ENCODE measurements at places on chromosomes 5 and 9.

DNA sequence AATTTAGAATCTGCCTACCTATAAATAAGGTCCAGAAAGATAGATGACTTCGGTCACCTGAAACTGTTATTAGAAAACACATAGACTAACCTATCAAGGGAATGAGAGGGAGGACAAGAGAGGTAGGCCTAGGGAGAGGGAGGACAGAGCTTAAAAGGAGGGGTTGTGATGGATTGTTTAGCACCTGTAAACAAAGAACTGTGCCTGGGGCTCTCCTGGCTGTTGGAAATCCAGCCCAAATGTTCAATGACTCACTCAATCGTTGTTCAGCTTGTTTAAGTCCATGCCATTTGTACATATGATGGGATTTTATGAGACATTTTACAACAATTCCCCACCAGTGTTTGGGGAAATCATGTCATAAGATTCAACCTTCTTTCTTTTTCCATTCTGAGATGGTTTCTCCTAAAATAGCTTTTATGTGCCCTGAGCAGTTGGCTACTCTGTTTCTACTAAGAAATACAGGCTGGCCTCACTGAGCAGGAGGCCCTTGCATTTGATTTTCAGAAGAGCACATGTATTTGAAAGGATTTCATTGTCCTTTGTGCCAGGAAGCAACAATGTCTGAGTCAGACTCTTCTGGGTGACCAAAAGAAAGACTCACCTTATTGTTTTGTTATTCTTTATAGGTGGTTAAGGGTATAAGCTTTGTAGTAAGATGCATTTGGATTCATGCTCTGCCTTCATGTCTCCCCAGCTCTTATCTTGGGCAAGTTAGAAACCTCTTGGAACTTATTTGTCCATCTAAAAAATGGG, 48.2 kb upstream of the GPR151 start:
- DNase-seq, result no peak

DNA sequence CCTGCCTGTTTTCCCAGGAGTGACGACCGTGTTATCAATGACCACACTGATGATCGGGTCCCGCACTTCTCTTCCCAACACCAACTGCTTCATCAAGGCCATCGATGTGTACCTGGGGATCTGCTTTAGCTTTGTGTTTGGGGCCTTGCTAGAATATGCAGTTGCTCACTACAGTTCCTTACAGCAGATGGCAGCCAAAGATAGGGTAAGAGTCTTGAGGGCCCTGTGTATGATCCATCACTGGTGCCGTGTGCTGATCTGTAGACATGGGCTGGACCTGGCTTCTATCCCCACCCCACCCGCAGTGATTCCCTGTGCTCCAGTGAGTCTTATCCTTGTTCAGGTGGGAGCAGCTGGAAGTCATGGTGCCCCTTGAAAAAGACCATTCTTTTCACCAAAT, 26.0 kb downstream of the GABRP start:
- no peak for DNase-seq

DNA sequence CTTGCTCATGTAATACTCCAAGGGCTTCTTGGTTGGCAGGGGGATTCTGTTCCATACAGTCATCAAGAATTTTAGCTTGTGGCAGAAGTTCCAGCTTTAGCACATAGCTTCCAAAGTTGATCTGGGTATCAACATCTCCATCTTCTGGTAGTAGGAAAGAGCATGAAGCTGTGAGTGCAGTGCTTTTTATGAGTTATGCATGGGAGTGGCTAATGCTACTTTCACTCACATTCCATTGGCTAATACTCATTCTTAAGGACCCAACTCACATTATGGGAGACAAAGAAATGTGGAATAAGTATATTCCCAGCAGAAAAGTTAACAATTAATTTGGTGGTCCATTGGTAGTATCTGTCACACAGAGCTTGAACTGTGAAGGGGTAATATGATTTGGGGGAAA, 194.2 kb upstream of the CHD1 start:
- no peak for DNase-seq

DNA sequence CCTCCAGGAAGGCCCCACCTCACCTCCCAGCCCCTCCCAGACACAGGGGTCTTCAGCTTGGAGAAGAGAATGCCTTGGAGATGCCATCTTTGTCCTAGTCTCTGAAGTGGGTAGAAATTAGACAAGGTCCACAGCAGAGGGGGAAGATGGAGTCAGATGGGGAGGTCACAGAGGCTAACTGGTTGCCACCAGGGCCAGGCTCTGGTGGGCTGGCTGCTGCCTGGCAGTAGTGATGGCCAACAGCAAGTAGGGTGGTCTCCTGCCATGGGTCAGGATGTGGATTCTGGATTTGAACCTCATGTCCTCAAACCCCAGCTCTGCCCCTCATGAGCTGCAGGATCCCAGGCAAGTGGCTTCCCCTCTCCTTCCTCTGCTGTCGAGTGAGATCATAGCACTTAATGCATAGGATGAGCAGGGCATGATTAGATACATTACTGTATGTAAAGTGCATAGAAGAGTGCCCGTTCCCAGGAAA, 38.7 kb upstream of the NEK6 start:
- DNase-seq, result no peak

- DNase-seq, result no peak
Measured at GRCh38 chr5:157354800-157355199, 88.9 kb downstream of the CYFIP2 start.

DNA sequence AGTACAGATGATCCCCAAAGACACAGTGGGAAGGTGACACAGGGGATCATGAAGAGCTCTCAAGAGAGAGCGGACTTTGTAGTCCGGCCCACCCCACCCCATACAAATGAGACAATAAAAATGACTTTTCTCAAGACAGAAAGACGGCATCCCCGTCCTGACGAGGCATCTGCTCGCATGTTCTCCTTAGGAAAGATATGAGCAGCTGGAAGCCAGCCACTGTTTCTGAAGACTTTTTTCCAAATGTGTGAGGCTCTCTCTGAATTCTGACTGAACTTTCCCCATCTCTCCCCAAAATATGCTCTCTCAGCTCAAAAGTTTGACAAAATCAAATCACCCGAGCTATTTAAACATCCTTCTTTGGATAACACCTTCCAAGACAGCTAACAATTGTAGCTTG, 105.2 kb downstream of the RFK start:
- no peak for DNase-seq

DNA sequence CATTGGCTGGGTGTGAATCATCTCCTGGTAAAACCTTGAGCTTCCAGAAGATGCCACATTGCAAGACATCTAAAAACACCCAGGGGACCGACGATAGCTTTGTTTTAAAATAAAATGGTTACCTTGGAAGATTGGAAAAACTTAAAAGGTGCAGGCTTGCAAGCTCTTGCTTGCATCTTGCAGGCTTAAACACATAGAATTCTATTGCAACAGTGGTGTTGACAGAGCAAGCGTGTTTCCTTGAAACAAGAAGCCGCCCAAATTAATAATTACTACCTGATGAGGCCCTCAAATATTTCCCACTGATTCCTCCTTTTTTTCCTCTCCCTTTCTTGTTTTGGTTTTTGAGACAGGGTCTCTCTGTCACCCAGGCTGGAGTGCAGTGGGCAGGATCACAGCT, 137.1 kb upstream of the BASP1 start:
- no peak for DNase-seq

DNA sequence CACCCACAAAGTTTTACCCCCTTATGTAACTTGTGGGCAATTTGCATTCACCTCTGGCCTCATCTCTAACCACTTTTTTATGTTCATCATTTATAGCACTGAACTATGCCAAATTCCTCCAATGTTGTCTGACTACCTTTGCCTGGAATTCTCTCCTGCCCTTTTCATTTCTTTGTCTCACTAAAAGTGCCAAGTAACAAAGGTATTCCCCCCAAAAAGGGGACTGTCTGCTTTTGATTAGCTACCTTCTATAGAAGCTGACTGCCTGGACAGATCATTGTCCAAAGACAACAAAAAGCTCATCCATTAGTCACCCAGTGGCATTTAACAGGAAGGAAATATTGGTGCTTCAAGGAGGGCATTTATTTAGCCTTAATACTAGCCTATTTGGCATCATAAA, 189.9 kb upstream of the VCAN start:
- no peak for DNase-seq

- no peak for DNase-seq
Measured at GRCh38 chr9:81529556-81530193, 159.7 kb downstream of the TLE1 start.

DNA sequence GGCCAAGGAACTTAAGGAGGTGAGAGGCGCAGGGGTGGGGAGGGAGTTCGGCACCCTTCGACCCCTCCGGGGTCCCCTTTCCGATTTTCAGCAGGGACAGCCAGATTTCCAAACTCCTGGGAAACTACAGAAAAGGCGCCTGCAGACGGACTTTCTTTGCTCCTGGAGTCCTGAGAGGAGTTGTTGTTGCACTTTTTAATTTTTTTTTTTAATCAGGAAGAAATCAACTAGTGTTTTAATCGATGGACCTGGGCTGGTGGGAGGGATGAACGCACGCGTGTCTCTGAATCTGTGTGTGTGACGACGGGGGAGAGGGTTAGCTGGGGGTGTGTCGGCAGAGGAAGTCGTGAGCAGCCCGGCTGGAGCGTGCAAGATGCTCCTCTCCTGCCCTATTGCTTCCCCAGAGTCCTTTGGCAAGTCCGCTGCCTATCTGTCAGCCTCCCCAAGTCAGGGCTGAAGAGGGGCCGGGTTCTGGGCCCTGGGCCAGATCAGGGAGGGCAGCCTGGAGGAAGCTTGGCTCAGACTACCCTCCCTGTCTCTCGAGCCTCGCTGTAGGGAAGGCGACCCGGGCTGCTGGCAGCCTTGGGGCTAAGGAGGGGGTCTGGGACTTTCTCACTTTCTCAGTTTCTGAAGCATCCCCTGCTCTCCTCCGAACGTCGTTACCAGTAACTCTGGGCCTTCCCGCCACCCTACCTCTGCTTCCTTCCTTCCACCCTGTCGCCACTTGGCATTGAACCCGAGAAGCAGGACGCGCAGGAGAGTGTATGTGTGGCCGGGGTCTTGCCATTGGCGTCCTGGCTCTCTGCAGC, 731 bp downstream of the PRR16 start:
- DNase-seq, result peak; percentile 65

GRCh38 chr5:112397690-112398089, 21.4 kb downstream of the EPB41L4A start:
- no peak for DNase-seq

- DNase-seq, result no peak
Measured at GRCh38 chr9:136182420-136182787, 22.5 kb downstream of the LHX3 start.

GRCh38 chr9:121881920-121882500, 211.1 kb downstream of the TTLL11 start:
- no peak for DNase-seq

DNA sequence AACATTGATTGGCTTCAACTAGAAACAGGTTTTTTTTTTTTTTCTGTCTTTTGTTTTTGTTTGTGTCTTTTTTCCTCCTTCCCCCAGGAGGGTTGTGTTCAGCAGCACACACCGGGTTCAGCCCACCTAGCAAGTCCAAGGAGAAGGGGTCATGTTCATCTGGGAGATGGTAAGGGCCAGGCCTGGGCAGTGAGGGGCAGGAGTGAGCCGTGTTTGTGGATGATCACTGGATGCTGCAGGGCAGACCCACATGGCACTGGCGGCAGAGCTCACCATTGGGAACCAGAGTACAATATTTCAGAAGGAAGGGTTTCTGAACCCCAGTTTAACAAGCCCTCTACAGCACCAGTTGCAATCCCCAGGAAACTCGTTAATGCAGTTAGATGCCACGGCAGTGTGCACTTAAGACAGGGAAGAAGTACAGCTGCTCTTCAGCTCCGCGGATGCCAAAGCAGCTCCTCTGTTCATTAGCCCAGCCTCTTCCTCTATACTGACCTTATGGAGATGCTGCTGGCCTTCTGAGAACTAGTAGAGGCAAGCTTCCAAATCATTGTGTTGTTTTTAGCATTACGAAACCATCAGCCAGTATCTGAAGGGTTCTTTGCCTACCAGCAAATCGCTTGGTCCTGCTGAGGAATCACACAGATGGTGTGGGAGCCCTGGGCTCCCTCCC, 508.2 kb upstream of the WWC1 start:
- DNase-seq, result no peak

- no peak for DNase-seq
Measured at GRCh38 chr9:27565696-27566095, 7.6 kb downstream of the C9orf72 start.

DNA sequence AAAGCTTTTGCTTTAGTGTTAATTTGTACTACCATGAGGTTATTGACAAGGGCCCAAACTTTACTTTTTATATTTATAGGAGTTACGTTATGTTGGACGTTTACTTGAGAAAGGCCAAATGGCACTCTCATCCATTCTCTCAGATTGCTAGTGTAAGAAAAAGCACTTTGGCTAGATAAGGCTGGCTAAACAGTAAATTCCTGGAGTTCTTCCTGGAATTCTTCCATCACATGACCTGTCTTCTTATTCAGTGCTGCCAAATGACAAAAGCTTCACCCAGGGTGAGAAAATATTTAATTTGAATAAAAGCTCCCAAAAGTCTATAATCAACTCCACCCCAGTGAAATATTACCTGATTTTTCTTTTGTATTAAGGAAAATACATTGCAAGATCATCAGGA, 1568.9 kb upstream of the ACO1 start:
- no peak for DNase-seq

DNA sequence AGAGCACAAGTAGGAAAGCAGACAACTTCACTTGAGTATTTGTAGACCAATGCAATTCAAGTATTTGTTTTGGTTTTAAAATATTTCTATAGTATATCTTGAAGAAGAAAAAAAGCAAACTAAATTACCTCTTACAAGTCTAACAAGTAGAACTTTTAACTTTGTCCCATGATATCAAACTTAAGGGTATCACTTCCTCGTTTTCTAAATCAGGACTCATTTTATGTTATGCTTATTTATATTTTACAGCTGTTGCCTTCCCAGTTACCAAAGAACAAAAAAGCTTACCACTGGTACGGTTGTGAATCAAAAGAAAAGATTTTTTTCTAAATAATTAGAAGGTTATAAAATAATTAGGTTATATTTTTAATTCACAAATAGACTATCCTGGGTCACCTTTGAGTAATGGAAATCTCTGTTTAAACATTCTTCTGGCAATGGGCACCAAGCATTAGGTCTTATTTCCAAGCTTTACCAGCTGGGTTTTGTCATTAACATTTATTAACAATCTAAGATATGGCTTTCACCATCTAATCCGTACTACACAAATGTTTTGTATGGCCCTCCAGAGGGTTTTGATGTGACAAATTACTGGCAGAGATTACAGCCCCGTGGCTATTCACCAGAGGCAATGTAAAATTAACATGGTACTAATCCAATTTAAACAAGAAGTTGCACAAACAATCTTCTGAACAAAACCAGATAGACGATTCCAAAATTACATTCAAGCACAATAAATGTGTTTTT, 63.6 kb downstream of the CEP120 start:
- DNase-seq, result no peak

DNA sequence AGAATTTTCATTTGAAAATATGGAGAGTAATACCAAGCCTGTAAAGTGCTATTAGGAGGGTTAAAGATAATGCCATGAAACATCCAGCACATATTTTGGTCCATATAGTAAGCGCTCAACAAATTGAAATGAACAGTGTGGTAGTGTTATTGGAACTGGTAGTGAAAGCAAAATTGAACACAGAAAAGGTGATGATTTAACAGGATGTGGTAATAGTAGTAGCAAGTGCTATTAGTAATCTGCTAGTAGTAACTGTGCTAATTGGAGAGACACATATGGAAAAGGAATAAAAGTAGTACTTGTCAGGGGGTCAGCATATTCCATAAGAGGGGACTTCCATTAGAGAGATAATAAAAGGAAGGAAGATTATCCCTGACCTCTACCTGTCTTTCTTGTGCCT, 187.3 kb downstream of the HTR1A start:
- DNase-seq, result no peak

All from left hindlimb (tissue), 1 donor.